CD14-positive monocyte (primary cell): ENCODE measurements at places on chromosomes 13 and 19.

DNA sequence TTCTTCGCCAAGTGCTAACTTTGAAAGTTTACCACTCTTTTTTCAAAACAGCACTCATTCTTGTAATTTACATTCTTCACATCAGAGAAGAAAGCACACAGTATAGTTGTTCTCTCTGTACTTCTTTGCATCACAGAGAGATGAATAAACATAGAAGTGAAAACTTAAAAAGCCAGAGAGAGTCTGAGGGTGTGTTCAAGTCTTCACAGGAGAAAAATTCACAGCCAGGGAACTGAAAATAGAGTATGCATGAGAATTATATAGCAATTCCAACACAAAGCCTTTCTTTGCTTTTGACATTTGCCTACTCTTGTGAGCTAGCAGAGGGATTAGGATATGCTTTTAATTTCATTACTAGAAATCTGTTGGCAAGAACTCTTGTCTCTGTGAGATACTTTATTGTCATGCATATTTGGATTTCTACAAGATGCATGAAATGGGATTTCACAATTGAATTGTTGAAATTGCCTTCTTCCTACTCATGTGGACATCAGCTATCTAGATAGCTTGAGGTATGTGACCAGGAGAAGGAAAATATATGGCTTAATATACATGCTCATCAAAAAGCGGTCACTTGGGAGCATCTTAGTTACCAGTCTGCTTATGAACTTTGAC lies 166.1 kb downstream of the SLC7A1 start:
- no peak for DNase-seq

DNA sequence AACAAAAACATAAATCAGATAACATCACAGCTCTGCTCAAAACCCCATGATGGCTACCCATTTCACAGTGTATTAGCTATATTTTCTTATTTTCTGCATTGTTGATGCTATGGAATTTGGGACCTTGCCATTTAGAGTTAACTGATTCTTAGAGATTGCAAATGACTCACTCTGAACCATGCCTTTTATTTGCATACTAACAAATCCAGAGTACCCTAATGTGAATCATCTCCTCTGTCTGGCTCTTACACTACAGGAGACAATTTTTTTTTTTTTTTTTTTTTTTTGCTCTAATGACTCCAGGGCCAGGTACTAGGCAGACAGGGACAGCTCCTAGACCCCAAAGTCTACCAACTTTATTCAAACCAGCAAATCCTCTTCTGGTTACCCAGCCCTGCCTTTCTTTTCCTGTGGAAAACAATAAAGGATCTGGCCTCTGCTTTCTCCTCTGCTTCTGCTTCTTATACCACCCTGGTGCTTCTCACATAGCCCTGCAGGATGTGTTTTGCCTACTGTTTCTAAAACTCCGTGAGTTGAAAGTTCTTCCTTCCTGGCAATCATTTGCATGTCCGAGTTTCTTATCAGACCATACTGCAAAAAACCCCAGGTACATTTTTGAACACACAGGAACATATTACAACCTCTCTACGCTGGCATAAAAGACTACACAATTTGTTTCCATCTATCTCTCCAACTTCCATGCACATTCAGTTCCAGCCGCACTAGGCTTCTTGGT lies 10.6 kb upstream of the ZNF460 start:
- DNase-seq, result no peak

DNA sequence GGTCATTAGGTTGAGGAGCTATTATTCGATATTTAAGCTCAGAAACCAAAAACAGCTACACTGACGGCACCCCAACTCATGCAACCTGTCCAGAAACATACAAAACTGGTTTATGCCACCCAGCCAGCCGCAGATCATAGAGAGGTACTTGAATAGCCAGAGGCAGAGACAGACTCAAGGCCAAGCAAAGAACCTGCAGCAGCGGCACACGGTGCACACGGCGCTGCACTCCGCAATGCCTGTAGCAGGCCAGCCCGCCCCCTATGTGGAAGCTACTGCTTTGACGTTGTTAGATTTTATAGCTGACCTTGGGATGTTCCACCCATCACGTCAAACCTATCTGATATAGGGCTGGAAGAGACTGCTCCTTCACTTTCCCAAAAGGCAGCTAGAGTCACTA lies 11.9 kb upstream of the DHRS12 start:
- DNase-seq, result no peak

DNA sequence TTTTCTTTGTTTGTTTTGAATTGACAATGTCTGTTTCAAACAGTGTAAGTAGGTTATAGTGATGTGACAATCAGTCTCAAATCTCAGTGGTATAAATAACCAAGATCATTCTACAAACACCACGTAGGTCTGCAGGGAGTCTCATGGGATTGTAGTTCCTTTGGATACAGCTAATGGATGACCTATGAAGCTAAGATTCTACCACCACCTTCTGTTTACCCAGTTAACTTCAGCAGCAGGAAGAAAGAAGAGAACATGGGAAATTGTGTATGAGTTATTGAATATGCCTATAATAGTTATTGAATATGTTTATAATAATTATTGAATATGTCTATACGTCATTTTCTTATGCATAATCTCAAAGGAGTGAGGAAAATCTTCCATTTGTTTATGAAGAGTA lies 63.9 kb upstream of the SLITRK5 start:
- DNase-seq, result no peak

DNA sequence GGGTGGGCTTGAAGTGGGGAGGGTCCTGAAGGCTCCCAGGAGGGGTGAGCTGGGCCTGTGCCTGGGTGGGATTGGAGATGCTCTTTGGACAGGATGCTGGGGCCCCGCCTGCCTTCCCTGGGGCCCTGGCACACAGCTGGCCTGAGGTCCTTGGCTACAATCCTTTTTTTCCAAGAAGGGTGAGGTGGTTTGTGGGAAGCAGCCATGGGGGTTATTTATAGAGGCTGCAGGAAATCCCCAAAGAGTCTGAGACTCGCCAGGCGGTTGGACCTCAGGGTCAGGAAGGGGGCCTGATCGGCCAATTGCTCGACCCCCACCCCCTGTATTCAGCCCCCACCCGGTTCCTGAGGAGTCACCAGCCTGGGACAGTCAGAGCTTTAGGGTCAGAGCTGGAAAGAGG lies 10.0 kb downstream of the GTPBP3 start:
- DNase-seq, result no peak

DNA sequence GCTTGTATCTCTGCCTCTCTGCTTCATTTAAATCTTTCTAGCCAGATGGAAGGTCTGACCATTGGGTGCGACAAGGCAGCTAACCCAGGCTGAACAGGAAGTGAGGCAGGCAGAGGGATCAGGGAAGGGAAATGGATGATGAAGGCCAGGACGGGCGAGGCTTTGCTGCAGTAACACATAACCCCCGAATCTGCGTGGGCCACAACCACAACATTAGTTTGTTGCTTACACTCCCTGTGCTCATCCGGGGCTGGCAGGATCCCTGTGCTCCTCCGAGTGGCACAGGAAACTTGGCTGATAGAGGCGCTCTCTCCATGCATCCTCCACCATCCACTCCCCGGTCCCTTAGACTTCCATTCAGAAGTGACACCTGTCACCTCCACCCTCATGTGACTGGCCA lies 1.1 kb upstream of the FLT3LG start:
- no peak for DNase-seq

DNA sequence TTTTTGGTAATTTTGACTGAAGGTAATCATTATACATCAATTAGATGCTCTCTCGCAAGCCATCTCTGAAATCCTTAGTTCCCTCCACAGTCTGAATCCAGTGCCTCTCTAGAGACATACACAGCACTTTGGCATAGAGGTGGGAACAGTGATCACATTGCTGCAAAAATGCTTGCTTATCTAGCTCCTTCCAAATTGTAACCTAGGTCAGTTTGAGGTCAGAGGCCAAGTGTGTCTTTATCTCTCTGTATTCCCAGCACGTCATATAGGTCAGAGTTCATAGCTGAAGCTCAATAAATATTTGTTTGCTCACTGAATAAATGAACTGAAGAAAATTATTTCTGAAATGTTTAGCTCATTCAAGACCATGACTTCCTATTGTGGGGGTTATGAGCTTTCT lies 462.5 kb downstream of the DIAPH3 start:
- DNase-seq, result no peak

GRCh38 chr13:102369302-102369701 lies 32.5 kb downstream of the FGF14 start:
- no peak for DNase-seq

DNA sequence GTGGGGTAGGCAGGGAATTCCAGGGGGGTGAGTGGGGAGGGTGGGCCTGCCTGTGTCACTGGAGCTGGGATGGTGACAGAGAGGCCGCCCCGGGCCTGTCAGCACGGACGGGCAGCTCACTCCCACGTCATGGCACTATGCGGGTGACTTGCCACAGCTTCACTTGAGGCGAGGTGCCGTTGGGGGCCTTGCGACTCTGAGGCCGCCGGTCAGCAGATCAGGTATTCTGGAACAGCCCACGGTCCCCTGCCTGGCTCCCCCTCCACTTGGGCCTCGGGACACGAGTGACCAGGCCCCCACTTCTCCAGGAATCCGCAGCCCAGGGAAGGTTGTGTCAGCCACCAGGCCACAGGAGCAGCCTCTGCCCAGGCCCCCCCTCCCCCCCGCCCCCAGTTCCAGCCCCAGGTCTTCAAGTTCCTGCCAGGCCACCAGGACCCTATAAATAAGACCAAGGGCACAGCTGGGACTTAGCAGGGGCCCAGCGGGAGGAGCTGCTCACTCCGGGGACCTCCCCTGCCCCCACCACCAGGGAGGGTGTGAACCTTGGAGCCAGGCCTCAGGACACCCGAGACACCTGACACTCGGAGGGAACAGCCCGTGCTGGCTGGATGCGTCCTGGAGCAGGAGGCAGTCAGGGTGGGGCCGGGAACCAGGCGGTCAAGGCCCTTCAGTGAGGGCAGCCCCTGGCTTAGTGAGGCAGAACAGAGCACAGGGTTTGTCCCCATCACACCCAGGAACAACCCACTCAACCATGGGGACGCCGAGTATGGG lies 2.7 kb upstream of the MIDN start:
- DNase-seq, result no peak

DNA sequence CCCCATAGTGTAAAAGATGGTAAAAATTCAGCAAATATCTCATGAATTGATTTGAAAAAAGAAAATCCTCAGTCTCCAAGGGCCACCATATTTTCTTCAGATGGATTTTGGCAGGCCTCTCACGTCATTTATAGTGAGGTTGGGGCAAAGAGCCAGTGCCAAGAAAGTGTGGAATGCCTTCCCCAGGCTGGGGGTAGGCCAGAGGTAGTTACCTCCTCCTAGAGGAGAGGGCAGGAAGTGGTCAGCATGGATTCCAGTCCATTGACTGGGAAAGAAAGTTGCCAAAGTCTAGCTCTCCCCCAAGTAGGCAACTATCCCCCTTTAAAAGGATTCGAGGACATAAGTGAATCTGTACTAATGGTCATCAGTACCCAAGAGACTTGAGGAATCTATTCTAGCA lies 68.4 kb upstream of the KCTD4 start:
- DNase-seq, result no peak

DNA sequence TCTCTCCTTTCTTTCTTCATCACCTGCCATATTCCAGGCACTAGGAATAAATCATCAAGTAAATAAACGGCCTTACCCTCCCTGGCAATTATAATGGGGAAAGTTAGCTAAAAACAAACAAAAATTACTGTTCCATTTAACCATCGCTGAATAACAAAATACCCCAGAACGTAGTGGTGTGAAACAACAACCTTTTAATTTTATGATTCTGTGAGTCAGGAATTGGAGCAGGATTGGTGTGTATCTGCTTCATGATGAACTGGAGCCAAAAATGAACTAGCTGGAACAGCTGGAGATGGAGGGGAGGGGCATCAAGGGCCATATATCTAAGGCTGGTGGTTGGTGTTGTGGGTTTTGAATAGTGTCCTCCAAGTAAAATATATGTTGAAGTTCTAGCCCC lies 3.7 kb upstream of the CADM4 start:
- DNase-seq, result no peak

GRCh38 chr13:75360170-75360569 lies 121.8 kb downstream of the TBC1D4 start:
- DNase-seq, result no peak

DNA sequence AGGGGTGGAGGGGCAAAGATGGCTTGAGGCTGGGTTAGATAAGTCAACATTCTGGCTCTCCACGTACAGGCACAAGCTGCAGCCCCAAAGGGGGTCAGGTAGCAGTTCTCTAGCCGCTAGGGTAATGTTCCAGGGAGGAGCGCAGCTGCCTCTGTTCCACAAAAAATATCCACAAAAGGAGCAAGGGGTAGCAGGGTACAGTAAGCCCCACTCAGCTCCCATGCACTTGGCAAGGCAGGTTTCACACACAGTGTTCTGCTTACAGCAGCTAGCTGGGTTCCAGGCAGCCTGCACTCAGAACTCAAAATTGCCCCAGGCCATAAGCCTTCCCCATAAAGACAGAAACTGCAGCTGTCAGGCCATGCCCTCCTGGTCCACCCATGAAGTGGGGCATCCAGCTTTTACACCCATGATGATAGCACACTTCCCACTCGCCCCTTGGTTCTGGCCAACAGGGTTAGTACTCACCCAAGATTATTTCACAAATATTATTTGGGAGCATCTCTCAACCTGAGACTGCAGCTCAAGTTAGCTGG lies 130.0 kb downstream of the CYSLTR2 start:
- no peak for DNase-seq

DNA sequence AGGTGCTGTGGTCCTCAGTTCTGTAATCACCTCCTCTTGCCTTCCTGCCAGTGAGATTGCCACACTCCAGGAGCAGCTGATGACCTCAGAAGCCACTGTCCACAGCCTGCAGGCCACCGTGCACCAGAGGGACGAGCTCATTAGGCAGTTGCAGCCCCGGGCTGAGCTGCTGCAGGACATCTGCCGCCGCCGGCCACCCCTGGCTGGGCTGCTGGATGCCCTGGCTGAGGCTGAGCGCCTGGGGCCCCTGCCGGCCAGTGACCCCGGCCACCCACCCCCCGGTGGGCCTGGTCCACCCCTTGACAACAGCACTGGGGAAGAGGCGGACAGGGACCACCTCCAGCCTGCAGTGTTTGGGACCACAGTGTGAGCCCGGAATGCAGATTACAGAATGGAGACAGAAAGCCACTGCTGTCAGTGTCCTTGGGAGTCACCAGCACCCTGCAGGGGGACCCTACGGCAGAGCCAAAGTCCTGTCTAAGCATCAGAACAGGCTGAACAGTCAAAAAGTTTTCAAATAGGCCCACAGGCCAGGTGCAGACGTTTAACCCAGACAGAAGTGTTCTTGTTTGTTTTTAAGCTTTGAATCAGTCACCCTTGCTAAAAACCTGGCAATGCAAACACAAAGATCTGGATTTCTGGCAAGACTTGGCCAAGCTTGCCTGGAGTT lies 4.2 kb downstream of the VMAC start:
- DNase-seq, result no peak

DNA sequence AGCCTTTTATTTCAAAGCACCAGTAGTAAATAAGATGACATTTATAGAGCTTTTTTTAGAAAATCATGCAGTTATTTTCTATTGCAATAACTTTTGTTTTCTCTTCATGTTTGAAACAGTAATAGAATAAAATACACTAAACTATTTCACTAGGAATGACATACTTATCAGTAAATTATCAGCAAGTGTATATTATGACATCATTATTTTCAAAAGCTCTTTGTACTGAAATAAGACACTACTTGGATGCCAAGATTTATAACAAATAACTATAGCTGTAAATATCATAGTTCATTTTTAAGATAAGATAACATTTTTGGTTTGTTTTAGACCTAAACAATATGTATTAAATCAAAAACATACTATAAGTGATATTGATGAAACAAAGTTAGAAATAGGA lies 56.8 kb downstream of the STOML3 start:
- no peak for DNase-seq

GRCh38 chr13:110350509-110350908 lies 43.4 kb downstream of the COL4A2 start:
- no peak for DNase-seq
